ENCODE measurements at places on chromosomes 6 and 20. TPM values are rescaled to one million over a fixed set of nuclear protein-coding genes. Genes with fewer than 3 reads are reported as not detected.

The TFAP2C gene
- total RNA-seq: 0.44 TPM

The SLC35D3 gene
- 0.14 TPM for total RNA-seq

The DSP gene
- 0.22 TPM for total RNA-seq

The PDE10A gene
- 2.0 TPM for total RNA-seq

The SAPCD1 gene
- total RNA-seq: 0.44 TPM

The RBBP8NL gene
- total RNA-seq: not detected

The EPB41L1 gene
- total RNA-seq: 12.0 TPM

The TREM1 gene
- 0.29 TPM for total RNA-seq

The SPDEF gene
- not detected for total RNA-seq

The MMP24 gene
- total RNA-seq: 0.43 TPM

The ANKRD66 gene
- not detected for total RNA-seq

The RCAN2 gene
- total RNA-seq: 0.88 TPM

The SLC17A3 gene
- not detected for total RNA-seq

The NR2E1 gene
- not detected for total RNA-seq

The SLC18B1 gene
- total RNA-seq: 3.1 TPM

The SMAP1 gene
- total RNA-seq: 21.3 TPM

The NINL gene
- total RNA-seq: 13.3 TPM

The CST7 gene
- not detected for total RNA-seq

The TRIM26 gene
- total RNA-seq: 36.9 TPM

The DAAM2 gene
- 2.3 TPM for total RNA-seq

The RIN2 gene
- 139 TPM for total RNA-seq

The DYNLT2 gene
- total RNA-seq: 1.1 TPM

The ZNF512B gene
- 16.0 TPM for total RNA-seq

The ECT2L gene
- total RNA-seq: not detected
